NCI-H1436 (cell line): ENCODE measurements at places on chromosomes 12 and 14.

GRCh38 chr12:41286426-41286825, 98.3 kb downstream of the PDZRN4 start:
- DNase-seq = no peak

- DNase-seq = no peak
Measured at GRCh38 chr12:89326239-89327040, 25.9 kb downstream of the DUSP6 start.

- DNase-seq = no peak
Measured at GRCh38 chr12:39413836-39414771, 28.8 kb downstream of the KIF21A start.

DNA sequence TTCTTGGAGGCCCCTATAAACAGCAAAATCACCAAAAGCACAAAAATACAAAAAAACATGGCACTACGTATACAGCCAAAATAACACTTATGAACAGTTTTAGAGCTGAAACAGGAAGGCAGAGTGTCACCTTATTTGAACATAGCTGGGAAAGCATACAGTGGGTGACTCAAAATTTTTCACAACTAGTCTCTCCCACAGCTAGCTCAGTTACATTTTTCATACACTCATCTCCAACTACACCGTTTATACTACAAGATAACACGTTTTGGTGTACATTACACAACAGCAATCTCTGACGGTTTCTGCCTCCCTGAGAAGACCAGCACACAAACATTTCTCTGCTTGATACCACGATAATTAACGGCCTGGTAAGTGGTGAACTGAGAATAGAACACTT, 2.9 kb downstream of the RAD52 start:
- no peak for DNase-seq

DNA sequence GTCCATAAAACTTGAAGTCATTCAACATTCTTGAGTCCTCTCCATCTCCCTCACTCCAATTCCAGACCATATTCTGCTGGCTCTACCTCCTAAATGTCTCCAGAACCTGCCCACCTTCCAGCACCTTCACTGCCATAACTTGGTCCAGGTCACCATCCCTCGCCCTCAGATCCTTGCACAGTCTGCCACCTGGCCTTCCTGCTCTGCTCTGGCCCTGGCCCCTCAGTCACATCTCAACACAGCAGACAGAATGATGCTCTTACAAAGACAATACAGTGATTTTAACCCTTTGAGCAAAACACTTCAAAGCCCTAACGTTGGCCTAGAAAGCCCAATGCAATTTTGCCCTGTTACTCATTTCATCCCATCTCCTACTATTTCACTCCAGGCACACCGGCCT, 81.8 kb upstream of the PDZRN4 start:
- no peak for DNase-seq

GRCh38 chr14:71107921-71108320, 200.7 kb downstream of the PCNX1 start:
- DNase-seq = no peak

GRCh38 chr12:10408842-10409241, 715 bp downstream of the KLRC4 start:
- DNase-seq = no peak

DNA sequence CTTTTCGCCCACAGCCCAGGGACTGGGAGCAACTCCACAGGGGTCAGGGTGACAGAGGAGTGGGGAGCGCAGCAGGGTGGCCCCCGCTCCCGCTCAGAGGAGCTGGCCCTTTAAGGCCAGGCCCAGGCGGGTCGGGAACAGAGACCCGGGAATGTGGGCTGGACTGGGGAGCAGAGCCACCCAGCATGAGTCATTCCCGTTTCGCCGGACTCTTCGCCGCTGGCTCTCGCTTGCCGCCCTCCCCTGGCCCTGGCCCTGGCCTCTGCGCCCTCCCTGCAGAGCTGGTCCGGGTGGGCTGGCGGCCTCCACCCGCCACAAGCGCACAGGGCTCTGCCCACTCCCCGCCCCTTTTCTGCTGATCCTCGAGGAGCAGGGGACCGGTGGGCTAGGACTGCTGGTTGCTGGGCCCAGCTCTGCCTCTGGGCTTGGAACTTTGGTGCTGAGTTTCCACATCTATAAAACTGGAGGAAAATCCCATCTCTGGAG, 92.8 kb downstream of the NINJ2 start:
- DNase-seq = no peak

- DNase-seq = no peak
Measured at GRCh38 chr12:122322501-122322900, 56.2 kb upstream of the VPS33A start.

DNA sequence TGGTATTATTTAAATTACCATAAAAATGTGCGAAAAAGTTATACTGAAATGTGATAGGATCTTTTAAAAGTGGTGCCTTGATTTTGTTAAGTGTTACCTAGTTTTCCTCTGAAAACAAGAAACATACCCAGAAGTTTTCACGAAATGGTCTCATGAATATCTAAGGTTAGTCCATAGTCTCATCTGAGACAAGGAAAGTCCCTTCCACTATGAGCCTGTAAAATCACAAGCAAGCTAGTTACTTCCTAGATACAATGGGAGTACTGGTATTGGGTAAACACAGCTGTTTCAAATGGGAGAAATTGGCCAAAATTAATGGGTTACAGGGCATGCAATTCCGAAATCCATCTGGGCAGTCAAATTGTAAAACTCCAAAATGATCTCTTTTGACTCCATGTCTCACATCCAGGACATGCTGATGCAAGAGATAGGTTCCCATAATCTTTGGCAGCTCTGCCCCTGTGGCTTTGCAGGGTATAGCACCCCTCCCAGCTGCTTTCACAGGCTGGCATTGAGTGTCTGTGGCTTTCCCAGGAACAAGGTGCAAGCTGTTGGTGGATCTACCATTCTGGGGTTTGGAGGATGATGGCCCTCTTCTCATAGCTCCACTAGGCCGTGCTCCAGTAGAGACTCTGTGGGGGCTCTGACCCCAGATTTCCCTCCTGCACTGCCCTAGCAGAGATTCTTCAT, 271.4 kb downstream of the NAV3 start:
- DNase-seq = no peak

DNA sequence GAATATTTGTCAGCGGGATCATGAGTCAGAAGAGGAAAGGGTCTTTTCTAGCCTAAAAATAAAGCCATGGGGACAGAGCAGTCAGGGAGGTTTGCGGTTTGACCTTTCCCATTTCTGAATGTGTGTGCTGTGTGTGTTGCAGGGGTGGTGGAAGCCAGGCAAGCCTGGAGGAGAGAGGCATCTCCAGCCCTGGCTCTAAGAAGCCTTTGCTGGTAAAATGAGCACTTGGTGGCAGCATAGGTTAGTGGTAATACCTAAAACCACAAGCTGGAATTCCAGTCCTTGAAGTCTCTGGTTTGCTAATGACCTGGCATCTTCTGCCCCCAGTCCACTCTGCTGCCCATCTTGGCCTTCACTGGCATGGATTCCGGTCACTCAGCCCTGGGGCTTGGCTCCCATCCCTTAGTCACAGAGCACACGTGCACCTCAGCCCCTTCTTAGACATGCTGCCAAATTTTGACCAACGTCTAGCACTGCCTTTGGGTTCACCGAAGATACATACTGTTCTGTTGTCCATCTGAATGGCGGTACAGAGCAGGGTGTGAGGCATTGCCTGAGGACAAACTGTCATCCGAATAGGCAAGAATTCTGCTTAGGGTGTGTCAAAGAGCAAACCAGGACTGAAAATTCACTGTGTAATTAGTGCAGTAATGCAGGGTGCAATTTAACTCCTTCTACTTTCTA, 52.7 kb downstream of the KCNA5 start:
- no peak for DNase-seq

DNA sequence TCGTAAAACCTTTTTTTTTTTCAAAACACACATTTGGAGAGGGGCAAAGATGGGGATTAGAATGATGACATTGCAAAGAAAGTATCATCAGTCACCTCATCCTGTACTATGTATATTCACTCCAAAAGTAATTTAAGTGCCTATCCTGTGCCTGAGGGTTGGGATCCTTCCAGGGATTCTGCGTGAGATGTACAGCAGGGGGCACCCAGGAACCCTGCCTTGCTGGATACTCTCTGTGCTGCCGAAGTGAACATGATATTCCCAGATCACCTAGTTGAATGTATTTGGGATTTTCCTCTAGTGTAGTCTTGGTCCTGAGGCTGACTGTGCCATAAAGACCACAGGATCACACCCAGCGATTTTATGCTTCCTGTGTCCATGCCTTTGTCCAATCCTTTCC, 372.7 kb downstream of the IPO8 start:
- DNase-seq = no peak

GRCh38 chr14:49593016-49593415, 5.7 kb upstream of the LRR1 start:
- DNase-seq = no peak

- DNase-seq = no peak
Measured at GRCh38 chr12:89928467-89928866, 219.8 kb upstream of the ATP2B1 start.

GRCh38 chr12:110807640-110808039, 39.1 kb upstream of the CCDC63 start:
- DNase-seq = no peak

DNA sequence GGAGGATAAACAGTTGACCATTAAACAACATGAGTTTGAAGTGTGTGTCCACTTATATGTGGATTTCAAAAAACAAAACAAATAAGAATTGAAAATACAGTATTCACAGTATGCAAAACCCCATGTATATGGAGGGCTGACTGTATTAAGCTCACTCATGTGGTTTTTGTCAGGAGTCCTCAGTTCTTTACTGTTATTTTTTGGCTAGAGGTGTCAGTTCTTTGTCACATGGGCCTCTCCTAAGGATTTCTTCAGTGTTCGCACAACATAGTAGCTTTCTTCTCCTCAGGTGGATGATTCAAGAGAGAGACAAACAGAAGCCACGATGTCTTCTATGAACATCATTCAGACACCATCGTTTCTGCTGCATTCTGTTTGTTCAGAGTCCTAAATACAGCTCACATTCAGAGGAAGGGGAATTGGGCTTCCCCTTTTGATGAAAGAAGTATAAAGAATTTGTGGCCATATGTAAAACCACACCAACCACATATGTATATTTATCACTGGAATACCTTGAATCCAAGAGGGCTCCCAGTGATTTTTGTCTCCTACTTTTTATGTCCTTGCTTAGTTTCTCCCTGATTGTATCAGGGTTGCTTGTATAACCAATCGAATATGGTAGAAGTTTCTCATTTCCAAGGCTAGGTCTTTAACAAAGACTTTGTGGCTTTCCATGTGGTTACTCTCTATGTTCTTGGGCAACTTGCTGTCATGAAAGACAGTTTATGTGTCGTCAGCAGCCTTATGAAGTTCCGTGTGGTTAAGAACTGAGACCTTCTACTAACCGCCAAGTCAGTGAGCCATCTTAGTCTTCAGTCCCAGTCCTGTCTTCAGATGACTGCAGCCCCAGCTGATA, 18.9 kb downstream of the MNAT1 start:
- DNase-seq = no peak

GRCh38 chr12:46373301-46374296, 1.0 kb upstream of the SLC38A2 start:
- no peak for DNase-seq

DNA sequence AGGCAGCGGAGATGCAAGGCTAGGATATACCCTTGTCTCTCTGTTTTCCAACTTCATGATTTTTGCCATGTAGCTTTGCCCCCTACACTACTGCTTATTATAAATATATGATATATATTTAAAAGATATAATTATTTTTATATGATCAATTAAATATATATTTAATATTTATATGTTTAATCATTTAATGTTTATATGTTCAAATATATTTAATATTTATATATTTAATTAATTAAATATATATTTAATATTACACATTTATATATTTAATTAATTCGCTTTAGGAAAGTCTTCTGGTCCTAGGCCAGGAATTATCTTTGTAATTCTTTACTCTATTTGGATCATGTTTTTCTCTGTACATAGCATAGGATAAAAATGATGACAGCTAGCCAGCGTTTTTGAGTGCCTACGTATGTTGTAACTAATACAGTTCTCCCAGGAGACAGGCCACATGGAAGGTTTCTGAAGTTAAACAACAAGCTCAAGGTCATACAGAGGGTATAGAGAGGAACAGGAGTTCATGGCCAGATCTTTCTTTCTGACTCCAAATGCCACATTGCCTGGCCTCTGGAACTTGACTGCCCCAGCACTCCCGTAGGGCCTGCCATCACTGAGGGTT, 192.5 kb downstream of the KCNA5 start:
- DNase-seq = no peak

GRCh38 chr14:78316786-78317185, 146.6 kb downstream of the NRXN3 start:
- DNase-seq = no peak

GRCh38 chr12:56922031-56922430, 12.2 kb downstream of the SDR9C7 start:
- no peak for DNase-seq

- peak; percentile 91 for DNase-seq
Measured at GRCh38 chr14:77204459-77204771, 22.8 kb downstream of the TMEM63C start.

DNA sequence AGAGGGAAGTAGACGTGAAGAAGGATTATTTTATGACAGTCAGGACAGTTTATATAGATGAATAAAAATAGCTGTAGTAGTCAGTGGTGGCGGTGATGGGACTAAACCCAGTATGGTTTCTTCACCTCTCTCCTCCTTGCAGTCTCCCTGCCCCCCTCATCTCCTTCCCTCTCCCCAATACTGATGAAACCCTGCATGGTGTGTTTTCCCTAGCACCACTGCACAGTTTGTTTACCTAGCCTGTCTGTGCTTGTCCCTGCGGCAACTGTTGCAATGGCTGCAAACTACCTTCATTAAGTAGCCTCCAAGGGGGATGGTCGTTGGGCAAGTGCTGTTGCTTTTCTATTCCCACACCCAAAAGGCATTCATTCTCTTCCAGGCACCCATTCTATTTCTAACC, 14.7 kb downstream of the PCBP2 start:
- no peak for DNase-seq

DNA sequence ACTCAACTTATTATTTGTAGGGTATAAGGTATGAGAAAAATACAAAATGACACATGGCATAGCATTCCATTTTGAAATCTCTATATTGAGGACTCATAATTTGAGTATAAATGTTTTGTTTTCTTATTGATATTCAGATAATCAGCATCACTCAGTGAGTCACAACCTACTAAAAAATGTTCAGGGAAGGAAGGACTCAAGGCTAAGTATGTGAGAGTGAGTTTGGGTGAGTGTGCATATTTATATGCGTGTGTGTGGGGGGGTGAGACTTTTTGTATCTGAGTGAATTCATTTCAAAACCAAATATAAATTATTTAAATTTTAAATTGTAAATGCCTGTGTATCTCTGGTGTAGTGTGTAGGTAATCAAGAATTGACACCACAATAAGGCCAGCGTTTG, 87.8 kb upstream of the PRKD1 start:
- no peak for DNase-seq

GRCh38 chr14:100317912-100318808, 5.0 kb upstream of the SLC25A47 start:
- no peak for DNase-seq
